Heart right ventricle (tissue), 16 donors: ENCODE measurements at places on chromosomes 1 and 21.

GRCh38 chr1:37472994-37473393, 1.4 kb upstream of the ZC3H12A start:
- no peak for DNase-seq

GRCh38 chr1:156505679-156506298, 5.2 kb upstream of the MEF2D start:
- DNase-seq, result no peak

DNA sequence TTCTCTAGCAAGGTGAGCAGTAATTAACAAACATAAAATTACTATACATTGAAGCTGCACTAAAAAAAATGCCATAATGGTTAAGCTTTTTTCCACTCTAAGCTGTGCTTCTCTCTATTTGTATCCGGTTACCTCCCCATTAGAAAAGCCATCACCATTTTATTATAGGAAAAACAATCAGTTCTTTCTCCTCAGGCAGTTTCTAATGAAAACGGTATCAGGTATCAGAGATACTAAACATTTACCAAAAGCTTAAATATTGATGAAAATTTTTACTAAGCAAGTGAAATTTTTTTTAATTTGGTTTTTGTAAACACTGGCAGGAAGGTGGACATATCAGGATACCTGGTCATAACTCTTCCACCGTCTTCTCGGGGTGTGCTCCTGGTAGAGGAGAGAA, 14.2 kb downstream of the NTPCR start:
- DNase-seq, result no peak

DNA sequence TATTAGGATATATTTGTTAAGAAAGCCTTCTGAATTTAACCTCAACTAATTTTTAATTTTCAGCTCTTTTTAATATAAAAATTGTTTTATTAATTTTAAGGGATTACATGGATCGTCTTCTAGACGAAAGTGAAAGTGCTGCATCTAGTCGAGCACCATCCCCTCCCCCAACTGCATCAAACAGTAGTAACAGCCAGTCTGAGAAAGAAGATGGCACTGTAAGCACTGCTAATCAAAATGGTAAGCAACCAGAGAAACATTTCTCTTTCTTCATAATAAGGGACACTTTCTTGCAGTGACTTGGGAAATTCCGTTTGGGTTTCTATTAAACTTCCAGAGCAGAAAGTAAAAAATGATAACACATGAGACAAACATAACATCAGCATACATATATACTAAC, 56.9 kb downstream of the MIER1 start:
- no peak for DNase-seq

DNA sequence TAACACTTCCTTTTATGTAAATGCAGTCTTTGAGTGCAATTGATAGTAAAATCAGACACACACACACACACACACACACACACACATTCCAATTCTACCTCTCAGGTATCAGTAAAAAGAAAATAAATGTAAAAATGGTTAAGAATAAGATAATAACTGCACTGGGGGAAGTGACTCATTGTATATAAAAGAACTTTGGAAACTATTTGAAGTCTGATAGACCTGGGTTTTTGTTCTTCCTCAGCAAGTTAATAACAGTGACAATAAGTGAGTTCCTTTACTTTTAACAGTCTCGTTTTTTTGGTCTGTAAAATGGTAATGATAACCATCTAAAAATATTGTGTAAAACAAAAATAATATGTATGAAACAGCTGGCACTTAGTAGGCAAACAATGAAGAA, 1815.0 kb downstream of the MRPL39 start:
- DNase-seq, result no peak

- no peak for DNase-seq
Measured at GRCh38 chr1:87074001-87074795, 159.8 kb downstream of the HS2ST1 start.

DNA sequence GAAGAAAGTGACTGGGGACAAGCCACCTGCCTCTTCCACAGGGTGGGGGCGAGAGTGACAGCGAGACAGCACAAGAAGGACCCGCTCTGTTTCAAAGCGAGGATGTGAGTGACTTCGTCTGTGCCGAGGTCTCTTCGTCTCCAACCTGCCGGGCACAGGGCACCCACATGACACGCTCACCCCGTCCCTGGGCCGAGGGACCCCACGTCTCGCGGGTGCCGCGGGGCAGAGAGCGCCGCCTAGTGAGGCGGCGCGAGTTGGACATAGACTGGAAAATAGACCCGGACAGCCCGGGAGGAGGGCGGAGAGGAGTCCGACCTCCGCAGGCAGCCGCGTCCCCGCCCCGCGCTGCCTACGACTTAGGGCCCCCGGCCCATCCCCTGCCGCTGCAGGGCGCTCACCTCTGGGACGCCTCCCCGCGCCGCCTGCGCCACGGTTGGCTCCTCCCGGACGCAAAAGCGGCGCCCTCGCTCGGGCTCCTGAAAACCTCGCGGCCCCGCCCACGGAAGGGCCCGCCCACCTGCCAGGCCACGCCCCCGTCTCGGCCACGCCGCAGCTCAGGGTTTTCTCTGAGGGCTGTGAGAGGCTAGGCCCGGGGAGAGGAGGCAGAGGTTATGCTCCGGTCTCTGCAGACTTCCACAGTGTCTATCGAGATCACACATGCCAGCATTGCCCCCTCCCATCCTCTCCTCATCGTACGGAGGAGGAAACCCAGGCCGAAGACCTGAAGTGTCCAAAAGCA, at the start of gene TLR5:
TLR5 (minus strand) TSS at position 454 of the 742 bp plus-strand sequence. CDS start 30,217 bp downstream, outside the sequence.
- DNase-seq, result peak; percentile 91

DNA sequence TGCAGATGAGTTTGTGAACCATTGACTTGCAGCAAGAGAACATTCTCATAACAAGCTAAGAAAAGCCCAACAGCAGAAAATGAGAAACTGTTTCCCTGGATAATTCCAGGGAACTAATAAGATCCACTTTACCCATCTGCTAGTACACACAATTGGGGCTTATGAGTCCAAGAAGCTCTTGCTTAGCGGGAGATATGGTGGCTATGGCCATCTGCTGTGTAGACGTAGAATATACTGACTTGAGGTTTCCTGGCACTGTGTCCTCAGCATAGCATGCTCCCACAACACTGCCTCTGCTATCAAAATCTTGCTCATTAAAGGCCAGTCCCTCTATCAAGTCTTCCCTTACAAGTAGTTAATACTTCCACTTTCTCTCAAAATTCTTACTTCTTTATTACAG, 6.8 kb upstream of the RXRG start:
- DNase-seq, result no peak

GRCh38 chr1:237042892-237043576, 1.1 kb downstream of the RYR2 start:
- DNase-seq, result peak; percentile 68

DNA sequence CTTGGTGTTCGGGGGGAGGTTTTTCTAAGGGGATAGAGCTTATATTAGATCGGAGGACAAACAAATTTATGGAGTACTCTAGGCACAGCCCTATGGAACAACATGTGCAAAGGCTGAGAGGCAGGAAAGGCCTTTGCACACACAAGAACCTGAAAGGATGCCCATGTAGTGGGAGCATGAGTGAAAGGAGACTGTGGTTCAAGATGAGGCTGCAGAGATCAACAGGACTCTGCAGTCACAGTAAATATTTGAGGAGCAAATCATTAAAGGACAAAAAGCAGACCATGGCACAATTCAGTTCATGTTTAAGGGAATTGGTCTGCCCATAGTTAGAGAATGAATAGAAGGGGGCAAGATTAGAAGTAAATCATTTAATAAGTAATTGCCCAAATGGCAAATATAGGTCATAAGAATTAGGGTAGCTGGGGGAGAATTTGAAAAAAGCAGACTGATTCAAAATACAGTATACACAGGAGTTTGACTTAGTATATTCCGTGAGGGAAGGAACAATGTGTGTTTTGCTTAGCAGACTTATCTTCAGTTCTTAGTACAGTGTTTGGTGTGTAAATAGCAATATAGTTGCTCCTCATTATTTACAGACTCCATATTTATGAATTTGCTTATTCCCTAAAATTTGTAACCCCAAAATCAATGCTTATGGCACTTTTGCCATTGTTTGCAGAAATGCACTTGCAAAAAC, 268.1 kb downstream of the SEC16B start:
- DNase-seq, result no peak
